HFFc6 (cell line): ENCODE measurements at places on chromosomes 5 and 9. TPM values are rescaled to one million over a fixed set of nuclear protein-coding genes. Genes with fewer than 3 reads are reported as not detected.

The FGF18 gene
- total RNA-seq, result 0.17 TPM in 1 of 3 replicates, not detected in the others

The SPINK7 gene
- total RNA-seq, result not detected in 3 replicates

The LECT2 gene
- not detected in 3 replicates for total RNA-seq

The NKD2 gene
- total RNA-seq, result not detected in 3 replicates

The SMIM32 gene
- not detected in 3 replicates for total RNA-seq

The PCDHGC5 gene
- total RNA-seq, result 2.4 to 5.3 TPM (median 4.7 TPM) in 3 replicates

The ZBTB5 gene
- 5.4 to 6.5 TPM (median 5.8 TPM) in 3 replicates for total RNA-seq

The SLC12A2 gene
- 13.6 to 16.7 TPM (median 16.4 TPM) in 3 replicates for total RNA-seq

The CA9 gene
- total RNA-seq, result not detected in 3 replicates

The ACSL6 gene
- not detected in 3 replicates for total RNA-seq

The THBS4 gene
- total RNA-seq, result 0.21 and 0.57 TPM in 2 replicates

The ADRB2 gene
- 1.9 to 3.8 TPM (median 3.7 TPM) in 3 replicates for total RNA-seq

The WNT8A gene
- not detected in 3 replicates for total RNA-seq

The RETREG1 gene
- total RNA-seq, result 0.14 to 0.34 TPM in 2 of 3 replicates, not detected in the other

The SLC6A18 gene
- total RNA-seq, result not detected in 3 replicates

The NUTM2F gene
- not detected in 3 replicates for total RNA-seq

The CDH12 gene
- not detected in 3 replicates for total RNA-seq

The MELK gene
- 16.5 and 33.4 TPM in 2 replicates for total RNA-seq

The FCHO2 gene
- total RNA-seq, result 15.6 to 19.1 TPM (median 15.7 TPM) in 3 replicates

The IL5 gene
- not detected in 3 replicates for total RNA-seq

The BAAT gene
- total RNA-seq, result 0.09 to 0.15 TPM in 2 of 3 replicates, not detected in the other

The REEP2 gene
- total RNA-seq, result 27.0 to 36.8 TPM (median 33.3 TPM) in 3 replicates

The CSF1R gene
- 0.57 to 1.0 TPM (median 0.64 TPM) in 3 replicates for total RNA-seq

The PCDHGA7 gene
- 2.3 to 12.5 TPM (median 2.4 TPM) in 3 replicates for total RNA-seq

The SLC25A48 gene
- total RNA-seq, result not detected in 3 replicates
